ENCODE measurements at places on chromosomes 3 and 15.

DNA sequence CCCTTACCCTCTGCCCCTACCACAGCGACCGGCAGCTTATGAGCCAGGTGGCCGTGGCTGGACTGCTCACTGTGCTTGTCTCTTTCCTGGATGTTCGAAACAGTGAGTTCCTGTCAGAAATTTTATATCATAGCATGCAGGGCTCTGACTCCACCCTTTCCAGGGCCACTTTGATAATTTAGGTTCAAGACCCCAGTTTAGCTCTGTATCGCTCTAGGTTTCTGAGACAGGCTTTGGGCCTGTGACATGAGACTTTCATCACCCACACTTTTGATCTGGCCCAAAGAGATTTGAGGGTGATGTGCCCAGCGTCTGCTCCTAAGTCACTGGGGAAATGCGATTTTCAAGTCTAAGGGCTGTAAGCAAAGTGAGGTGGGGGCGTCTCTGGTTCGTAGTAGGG lies 6.5 kb upstream of the EIF4G1 start:
- no peak for DNase-seq

DNA sequence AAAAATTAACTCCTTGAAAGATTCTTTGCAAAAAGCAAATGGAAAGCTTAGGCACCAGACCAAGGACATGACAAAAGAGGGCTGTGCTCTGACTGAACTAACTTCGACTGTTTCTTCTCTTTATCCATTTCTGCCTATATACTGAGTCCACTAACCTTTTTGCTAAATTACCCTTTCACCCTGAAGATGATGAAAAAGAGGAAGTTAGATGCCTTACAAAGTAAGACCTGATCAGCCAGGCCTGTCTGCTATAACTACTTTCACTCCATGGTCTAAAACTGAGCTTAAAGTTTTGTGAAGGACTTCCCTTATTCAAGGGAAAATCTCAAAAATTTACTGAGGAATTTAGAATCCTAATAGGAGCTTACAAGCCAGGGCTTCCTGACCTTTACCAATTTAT lies 6.2 kb upstream of the IGSF10 start:
- DNase-seq = no peak

- DNase-seq = peak; percentile 31
Measured at GRCh38 chr3:4977001-4977852, 2.0 kb upstream of the BHLHE40 start.

DNA sequence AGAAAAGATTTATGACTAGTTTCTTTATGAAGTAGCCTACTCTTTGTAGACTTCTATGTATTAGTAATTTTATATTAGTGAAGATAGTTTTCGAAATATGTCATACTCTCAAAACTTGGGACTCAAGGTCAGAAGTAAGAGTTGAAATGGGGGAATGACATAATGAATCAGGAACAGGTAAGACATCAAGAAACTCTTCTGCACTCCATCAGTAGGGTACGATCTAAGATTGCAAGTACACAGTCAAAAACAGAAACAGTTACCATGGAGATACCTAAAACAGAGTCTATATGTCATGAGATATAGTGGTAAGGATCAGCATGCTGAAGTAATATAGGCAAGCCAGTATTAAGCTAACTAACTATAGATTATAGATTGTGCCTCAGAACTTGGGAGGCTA lies 187.0 kb upstream of the MLF1 start:
- DNase-seq = no peak

DNA sequence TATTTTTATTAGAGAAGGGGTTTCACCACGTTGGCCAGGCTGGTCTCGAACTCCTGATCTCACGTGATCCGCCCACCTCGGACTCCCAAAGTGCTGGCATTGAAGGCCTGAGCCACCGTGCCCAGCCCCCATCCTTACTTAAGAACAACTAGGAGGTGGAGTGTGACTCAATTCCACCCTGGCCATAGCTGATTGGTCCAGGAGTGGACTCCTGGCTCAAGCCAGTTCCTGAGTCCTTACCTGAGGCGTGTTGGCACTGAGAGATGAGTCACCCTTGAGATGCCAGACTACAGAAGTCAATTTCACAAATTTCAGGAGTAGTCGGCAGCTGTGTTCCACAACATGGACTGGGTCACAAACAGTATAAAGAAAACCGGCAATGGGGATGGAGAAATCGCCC lies 124.2 kb downstream of the SHQ1 start:
- no peak for DNase-seq

Measured in activated CD4-positive, alpha-beta T cell treated with anti-CD3 and anti-CD28 coated beads for 24 hours (primary cell).